Thymus (tissue), 14 donors: ENCODE measurements at places on chromosomes 13 and 19.

DNA sequence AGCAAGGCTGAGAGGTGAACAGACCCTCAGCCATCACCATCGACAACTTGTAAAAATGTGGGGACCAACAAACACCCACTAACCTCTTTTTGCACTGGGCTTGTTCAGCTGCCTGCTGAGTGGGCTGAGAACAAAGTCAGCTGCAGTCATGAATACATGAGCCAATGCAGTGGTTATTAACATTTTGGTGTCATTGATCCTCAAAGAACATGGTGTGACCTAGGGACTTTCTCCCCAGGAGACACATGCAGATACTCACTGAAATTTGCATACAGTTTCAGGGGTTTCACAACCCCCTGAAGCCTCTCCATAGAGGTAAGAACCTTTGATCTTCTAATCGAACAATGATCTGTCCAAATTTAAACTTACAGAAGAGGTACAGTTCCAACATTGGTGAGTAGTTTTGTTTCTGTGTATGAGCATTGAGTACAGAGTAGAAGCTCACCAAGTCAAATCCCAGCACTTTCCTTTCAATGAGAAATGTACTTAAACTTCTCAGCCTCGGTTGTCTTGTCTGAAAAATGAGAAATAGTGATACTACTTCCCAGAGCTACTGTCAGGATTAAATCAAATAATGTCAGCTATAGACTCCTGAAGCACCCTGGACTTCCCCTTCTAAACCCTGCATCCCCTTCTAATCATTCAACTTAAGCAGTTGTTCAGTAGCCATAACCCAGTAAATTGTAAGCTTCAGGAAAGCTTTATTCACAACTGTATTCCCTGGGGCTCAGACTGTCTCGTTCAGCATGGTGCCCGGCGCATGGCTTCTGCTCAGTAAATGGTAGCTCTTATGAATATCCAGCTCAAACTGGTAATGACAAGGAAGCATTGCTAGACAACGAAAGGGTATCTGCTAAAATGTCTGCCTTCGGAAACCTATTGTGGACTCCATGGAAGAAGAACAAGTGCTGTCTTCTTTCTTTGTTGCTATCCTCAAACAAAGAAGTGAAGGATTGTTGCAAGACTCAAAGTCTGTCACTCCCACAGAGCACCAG is 148.7 kb downstream of the FOXO1 start:
- no peak for DNase-seq

GRCh38 chr19:28636016-28636629 is 576.8 kb downstream of the UQCRFS1 start:
- no peak for DNase-seq

DNA sequence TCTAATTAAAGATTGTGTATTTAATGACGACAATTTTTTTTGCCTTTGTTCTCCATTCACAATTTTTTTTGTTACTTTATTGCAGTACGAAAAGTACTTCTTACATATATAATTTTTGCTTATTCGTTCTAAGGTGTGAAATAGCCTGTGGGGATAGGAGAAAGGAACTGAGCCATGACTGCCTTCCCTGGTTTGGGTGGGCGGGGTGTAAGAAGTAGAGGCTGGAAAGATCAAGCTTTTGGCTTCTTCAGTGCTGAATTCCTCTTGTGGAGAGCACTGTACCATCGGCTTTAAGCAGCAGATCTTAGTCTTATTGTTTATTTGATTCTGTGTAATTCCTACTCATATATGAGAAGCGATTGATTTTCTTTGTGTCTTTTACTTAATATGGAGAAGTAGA is 115.8 kb downstream of the NBEA start:
- DNase-seq = no peak

- DNase-seq = no peak
These were observed 299.2 kb upstream of the KLHL1 start for GRCh38 chr13:70407486-70407885.

DNA sequence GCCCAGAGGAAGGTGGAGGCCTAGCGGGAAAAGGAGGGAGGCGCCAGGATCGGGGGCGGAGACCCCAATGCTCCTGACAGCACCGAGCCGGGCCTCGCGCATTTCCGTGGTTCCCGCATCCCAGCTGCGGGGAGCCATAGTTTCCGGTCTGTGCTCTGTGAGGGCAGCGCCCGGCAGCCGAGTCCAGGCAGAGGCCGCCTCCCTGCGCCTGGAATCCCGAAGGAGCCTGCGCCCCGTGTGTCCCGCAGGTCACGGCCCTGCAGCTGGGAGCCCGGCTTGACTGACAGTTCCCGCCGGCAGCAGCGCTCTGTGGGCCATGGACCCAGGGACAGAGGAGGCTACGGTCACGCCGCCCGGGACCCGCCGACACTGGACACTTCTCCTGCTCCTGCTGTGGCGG is 74.6 kb upstream of the C13orf46 start:
- DNase-seq = no peak

DNA sequence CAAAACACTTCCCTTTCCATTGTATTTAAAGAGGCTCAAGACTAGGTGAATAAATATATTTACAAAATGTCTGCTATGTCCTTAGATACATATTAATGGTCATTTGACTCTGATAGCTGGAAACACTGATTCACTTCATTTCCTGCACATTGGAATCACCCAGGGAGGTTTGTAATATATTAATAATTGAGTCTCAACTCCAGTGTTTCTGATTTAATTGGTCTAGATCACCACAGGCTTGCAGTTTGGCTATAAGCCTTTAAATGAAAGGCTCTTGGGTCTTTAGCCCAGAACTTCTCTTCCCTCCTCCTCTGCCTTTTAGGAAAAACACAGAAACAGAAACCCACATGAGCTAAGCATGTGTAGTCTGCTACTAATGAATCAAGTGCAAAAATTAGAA is 378.0 kb downstream of the TBC1D4 start:
- DNase-seq = no peak

DNA sequence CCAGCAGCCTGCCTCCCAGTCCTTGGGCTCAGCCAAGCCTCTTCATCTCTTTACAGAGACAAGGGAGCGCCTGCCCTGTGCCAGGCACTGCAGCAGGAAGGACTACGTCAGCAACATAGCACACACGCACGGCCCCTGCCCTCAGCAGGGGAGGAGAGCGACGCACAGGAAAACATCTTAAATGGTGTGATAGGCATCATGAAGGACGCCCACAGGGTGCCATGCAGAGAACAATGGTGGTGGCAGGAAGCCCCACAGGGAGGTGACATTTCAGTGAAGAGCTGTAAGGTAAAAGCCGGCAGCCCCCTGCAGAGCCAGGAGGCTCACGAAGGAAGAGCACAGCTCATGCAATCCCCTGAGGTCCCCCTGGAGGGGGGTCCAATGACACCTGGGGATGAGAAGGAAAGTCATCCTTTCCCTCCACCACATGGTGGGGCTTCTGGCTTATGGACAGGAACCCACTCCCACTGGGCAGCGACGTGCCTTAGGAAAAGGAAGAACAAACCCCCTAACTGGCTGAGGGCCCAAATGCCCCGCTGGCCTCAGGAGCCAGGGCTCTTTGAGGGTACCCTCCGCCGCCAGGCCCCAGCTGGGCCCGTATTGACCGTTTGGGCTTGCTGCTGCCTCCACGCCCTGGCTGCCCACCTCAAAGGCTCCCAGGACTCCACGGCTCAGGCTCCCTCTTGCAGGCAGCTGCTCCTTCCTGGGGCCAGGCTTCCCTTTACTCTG is 37.3 kb upstream of the C13orf42 start:
- peak; percentile 45 for DNase-seq

DNA sequence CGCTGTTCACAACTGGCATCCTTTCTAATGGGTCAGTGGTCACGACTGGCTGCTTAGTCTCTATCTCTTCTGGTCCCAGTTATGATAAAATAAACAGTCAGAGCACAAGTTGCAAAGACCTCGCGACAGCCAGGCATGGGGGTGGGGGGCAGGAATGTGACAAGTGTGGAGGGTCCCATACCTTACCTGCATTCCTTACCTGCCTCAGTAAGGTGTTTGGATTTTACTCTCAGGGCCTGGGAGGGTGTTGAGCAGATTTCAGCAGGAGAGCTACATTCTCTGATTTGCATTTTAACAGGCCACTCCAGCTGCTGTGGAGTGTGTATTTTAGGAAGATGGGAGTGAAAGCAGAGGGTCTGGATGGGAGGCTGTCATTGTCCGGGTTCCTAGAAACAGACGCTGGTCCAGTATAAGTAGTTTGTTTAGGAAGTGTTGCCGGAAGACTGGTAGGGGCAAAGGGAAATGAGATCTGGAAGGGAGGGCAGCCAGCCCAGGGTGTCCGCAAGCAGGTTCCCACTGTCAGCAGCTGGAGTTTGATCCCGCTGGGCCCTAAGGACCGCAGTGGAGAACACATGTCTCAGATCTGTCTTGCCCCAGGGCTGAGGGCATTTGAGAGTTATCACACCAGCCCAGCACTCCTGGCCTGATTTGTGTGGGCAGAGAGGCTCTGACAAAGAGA is 920.0 kb downstream of the UQCRFS1 start:
- DNase-seq = no peak

DNA sequence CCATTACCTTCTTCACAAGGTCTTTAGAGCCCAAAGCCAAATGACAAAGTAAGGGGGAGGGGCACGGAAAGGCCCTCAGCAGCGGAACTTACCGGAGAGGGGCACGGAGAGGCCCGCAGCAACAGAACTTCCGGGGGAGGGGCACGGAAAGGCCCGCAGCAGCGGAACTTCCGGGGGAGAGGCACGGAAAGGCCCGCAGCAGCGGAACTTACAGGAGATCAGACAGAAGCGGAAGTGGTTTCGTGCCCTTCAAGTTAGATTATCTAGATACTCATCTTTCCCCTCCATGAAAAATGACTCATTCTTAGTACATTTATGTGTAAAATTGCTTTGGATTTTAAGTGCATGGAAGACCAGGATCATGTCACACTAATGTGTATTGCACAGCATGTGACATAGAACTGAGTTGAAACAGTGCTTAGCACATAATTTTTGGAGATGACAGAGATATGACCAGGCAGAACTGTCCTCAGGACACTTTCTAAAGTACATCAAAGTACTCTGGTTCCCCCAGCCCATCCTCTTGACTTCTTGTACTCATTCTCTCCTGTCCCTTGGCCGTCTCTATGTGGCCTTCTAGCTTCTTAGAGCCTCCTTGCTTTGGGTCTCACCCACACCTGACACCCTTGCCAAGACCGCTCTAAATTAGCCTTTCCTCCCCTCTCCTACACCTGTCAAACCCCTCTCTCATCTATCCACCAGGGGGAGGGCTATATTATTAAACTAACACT is 25.7 kb upstream of the TPTE2 start:
- DNase-seq = peak; percentile 19

GRCh38 chr19:39385629-39386411 is 5.1 kb downstream of the PAF1 start:
- no peak for DNase-seq

- DNase-seq = no peak
These were observed 24.0 kb downstream of the USP12 start for GRCh38 chr13:27147530-27148170.

DNA sequence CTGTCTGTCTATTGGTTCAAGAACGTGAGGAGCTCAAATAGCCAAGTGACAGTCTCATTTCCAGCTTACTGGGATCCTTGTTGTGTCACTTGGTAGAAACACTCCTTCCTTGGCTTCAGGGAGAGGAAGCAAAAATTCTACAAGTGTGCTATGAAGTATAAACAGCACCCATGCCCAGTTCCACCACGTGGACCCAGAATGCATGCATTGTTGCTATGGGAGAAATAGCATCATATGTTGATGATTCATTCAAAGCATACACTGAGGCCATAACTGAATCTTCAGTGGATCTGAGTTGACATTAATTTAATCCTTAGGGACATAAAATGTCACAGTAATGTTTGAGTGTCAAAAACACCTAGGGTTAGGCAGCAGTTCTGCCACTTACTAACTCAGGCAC is 199.0 kb upstream of the RXFP2 start:
- no peak for DNase-seq

DNA sequence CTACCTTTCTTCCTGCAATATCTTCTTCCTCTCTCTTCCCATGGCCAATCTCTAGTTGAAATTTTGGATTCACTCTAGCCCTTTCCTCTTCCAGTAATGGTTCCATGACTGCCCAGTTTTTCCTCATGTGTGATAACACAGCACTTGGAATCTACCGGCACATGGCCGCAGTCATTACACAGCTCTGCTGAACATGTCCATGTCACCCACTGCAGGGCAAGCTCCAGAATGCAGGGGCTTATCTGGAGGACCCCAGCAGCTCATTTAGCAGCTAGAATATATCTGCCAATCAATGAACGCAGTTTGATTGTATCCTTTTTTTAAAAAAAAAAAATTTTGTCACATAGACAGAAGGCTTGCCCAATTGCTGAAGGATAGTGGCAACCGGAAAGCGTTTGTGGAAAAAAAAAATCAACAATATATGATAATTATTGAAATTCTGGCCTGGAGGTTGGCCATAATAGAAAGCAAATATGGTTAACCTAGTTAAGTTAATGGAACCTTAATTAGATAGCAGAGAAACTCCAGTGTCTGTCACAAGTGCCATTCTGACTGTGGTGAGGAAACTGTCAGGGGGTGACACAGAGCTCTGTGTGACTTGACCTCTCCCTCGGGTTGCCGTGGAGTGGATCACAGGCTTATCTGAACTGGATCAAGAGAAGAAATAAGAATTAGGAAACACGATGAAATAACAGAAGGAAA is 426.7 kb downstream of the LIG4 start:
- DNase-seq = no peak

DNA sequence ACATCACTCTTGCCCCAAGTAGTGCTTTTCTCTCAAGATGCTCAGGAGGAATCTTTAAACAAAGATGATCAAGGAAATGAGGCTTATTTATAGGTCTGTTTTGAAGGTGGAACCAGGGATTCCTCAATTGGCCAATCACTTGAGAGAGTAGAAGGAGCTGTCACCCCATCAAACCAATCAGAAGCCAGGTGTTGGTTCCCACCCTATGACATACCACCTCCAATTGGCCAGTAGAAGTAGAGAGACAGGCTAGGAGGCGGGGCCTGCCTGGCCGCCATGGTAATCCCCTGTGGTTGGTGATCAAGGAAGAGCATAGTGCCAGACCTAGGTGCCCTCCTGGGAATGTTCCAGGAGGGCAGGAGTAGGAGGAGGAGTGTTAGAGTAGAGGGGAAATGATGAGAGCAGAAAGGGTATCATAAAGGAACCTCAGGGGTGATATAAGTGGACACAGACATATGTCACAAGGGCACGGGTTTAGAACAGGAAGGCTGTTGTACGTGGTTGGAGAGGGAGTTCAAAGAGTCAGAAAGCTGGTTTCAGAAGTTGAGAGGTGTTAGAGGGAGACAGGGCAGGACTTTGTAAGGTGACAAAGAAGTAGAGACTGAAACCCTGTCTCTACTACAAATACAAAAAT is 10.5 kb downstream of the PMIS2 start:
- DNase-seq = no peak
